ENCODE measurements at places on chromosomes 13 and 19.
A peak's percentile ranks its signal among the peaks of the same experiment; 100 is the strongest.

GRCh38 chr13:108987517-108987916 is 358.1 kb downstream of the MYO16 start:
- DNase-seq, result no peak

DNA sequence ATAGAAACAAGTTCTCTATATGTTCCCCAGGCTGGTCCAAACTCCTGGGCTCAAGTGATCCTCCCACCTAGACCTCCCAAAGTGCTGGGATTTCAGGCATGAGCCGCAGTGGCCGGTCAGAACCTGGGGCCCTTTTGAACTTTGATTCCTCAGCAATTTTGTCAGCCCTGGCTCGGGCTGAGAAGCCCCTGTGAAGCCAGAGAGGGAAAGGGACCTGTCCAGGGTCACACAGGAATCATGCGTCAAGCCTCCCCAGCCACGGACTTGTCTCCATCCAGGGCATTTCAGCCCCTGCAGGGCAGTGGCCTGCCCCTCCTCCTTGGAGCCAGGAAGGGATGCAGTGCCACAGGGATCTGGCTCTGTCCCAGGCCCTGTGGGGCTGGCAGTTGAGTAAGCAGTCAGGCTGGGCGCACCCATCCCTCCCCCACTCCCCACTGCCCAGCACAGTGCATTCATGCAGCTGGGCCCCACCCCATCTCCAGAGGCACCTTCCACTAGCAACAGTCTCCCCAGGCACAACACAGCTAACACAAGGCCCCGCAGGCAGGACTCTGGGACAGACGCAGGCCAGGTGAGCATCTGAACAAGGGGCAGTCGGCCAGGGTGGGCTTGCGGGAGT is at the start of gene CAPS:
Gene CAPS, plus strand, starts transcription at position 516 of the 619 bp plus-strand sequence. CDS start 153 bp downstream, outside the sequence.
- DNase-seq, result no peak

GRCh38 chr19:17205237-17206140 is 9.7 kb upstream of the USE1 start:
- no peak for DNase-seq

DNA sequence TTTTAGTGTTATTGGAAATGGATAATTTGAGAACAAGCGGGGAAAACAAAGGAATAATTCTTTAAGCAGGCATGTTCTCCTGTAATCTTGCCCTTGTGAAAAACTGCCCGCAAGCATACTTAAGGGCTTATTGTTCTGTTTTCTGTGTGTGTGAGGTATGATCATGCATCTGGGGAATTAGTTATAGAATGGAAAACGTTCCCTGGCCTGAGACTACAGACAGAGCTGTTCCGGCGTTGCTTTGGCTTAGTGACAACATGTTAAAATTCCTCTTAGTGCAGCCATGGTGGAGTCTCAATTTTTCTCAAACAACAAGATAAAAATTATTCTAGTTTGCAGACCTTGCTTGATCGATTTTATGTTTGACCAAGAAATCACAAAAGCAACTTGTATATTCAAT is 560.2 kb upstream of the SPRY2 start:
- no peak for DNase-seq

DNA sequence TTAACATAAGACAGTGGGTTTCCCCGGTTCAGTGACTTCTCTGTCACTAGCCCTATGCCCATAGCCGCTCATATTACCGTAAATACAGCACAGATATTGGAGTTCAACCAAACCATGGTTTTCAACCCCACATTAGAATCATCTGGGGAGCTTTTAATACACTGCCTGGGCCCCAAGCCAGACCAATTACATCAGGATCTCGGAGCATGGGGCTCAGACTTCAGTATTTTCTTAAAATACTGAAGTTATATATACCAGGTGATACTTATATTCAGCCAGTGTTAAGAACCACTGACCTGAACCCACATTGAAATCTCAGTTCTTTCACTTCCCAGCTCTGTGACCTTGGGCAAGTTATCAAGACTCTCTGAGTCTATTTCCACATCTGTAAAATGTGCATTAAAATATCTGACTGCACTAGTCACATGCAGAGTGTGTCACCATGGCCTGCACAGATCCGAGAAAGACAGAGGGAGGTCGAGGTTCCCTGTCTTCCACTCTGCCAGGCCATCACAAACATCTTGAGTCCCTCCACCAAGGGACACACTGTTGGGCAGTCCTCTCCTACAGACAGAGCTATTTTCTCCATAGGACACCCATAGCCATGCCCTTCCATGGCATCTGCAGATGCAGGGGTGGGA is 32.2 kb upstream of the IPO5 start:
- no peak for DNase-seq

DNA sequence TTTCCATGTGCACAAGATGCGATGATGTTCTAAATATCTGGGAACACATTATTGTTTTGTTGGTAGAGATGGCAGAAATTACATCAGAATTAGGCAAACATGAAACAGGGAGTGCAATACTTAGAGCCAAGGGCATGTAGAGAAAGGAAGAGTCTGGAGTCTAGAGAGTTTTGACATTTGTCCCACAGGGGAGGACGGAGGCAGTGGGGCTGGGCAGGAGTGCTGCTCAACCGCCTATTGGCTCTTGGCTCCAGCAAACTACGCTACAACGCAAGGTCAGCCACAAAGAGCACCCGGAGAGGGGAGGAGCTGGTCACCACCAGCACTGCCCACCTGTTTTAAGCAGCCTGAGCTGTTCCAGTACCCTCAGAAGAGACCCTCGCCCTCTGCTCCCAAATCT is 108.3 kb downstream of the ABCC4 start:
- DNase-seq, result no peak

DNA sequence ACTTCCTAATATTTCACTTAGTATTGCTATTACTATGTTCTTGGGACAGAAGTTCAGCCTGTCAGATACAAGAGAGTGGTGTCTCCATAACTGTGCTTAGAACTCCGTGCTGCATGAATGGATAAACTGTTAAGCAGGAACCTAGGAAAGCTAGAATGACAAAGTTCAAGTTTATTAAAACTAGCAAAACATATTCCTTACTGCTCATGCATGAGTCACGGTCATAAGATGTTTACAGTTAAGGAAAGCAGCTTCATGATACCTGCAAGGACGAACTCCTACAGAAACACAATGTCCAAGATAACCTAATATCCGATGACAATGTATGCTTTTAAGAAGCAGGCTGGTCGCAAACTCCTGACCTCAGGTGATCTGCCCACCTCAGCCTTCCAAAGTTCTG is 6.0 kb upstream of the ZNF765 start:
- DNase-seq, result no peak

DNA sequence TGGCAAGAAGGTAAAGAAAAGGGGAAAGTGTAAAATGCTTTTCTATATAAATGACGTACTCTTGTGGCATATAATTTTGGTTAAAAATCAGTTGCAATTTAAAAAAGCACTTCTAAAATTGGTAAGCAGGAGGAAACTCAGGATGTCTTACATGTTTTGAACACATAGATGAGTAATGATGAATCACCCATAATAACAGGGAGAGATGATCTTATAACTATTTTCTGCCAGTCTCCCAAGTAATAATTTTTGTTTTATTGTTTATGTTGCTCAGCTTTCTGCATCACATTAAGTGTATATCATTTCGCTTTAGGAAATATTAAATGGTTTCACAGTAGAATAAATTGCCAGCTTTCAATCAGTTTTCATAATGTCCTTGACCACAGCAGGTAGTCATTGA is 1430.7 kb upstream of the PCDH20 start:
- no peak for DNase-seq

DNA sequence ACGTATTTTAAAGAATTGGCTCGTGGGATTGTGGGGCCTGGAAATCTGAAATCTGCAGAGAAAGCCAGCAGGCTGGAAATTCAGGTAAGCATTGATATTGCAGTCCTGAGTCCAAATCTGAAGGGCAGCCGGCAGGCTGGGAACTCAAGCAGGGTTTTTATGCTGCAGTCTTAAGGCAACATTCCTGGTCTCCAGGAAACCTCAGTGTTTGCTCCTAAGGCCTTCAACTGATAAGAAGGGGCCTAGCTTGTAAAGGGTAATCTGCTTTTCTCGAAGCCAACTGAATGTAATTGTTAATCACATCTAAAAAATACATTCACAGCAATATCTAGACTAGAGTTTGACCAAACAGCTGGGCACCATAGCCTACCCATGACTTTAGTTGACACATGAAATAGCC is 154.4 kb downstream of the EFNB2 start:
- no peak for DNase-seq

- no peak for DNase-seq
These were observed 99.0 kb upstream of the MRI1 start for GRCh38 chr19:13665125-13665905.

- no peak for DNase-seq
These were observed 10.3 kb downstream of the SCEL start for GRCh38 chr13:77545626-77546412.

DNA sequence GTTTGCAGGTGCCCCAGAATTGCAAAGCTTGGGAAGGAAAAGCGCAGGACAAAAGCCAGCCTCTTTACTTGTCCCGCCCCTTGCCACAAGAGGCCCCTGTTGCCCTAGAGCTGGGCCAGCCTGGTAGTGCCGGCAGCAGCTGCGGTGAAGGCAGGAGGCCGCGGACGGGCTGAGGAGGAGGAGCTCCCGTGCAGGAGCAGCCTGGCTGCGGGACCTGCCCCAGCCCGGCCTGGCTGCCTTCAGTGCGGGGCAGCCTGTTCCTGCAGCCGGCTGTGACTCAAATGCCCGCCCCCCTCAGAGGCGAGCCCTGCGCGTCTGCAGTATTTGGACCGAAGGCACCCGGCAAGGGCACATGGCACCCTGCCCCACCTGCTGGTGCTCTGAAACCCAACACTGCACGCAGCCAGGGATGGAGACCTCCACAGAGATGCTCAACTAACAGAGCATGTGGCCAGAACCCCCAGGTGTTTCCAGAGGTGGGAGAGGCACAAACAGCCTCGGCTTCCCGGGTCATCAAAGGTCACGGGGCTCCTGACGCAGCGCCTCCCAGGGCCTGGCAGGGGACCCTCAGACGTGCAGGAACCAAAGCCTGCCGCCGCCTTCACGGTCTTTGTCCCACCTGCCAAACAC is 29.7 kb downstream of the NAXD start:
- no peak for DNase-seq

GRCh38 chr13:30170569-30170968 is 136.8 kb downstream of the KATNAL1 start:
- DNase-seq, result no peak

DNA sequence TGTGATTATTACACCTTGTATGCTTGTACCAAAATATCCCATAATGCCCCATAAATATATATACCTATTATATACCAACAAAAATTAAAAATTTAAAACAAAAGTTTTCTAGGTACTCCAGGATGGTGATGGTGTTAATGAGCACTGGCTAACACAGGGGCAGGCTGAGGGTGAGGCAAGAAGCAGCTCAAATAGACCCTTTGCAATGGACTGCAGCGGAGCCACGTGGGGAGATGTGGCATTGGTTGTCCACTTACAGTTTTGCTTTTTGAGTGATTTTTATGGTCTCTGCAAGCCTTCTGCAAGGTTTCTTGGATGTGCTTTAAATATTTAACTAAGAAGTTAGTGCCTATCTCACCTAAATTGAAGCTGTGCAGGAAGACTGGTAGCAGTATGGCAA is 132.9 kb downstream of the RAP2A start:
- no peak for DNase-seq

DNA sequence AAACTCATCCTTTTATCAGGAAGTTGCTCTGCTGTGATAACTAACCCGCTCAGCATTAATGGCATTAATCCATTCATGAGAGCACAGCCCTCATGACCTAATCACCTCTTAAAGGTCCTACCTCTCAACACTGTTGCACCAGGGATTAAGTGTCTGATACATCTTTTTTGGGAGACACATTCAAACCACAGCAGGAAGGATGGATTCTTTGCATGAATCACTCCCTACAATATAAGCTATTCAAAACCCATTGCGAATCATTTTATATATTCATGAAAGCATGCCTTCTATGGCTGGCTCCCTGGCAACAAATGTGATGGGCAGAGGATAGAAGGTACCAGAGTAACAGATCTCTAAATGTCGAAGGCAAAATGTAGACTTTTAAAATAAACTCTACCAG is 27.6 kb downstream of the ARL11 start:
- no peak for DNase-seq

DNA sequence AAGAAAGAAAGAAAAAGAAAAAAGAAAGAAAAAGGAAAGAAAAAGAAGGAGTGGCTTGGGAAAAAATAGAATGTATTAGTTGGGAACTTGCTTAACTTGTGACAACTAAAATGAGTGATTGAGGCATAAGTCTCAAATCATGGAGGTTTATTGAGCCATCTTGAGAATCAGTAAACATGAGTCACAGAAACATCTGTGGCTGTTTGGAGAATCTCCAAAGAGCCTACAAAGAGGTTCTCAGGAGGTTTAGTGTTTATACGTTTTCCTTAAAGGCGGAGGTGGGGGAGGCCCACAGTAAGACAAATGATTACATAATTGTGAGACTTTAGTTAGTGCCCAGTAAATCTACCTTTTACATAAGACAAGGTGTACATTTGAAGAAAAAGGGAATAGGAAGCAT is 38.6 kb downstream of the WDR87 start:
- DNase-seq, result no peak

DNA sequence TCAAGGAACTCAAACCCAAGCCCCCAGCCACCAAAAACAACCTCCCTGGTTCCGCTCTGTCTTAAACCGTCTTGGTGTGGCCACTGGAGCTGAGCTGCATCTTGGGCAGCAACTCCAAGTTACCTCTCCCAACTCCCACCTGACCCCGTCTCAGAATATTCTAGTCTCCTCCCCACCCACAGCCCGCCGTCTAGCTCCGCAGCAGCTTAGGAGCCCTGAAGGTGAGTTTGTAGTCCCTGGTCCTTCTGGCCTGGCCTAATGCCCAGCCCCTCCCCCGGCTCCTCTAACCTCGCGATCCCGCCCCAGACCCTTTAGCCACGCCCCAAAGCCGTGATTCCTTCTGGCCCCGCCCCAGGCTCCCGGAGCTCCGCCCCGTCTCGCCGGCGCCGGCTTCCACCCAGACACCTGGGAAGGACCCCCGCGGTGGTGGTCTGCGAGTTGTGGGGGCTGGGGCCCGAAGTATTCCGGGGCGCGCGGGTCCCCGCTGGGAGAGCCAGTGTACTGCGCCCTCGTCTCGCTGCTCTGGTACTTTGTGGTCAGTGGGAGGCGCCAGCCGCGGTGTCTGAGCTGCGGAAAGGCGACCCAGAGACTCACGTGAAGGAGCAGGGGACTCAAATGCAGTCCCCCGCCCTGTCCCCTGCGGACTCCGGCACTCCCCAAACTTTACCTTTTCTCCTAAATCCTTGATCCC is 2.5 kb upstream of the LHB start:
- peak; percentile 35 for DNase-seq

- no peak for DNase-seq
These were observed 10.2 kb downstream of the NDUFA11 start for GRCh38 chr19:5893296-5893903.

DNA sequence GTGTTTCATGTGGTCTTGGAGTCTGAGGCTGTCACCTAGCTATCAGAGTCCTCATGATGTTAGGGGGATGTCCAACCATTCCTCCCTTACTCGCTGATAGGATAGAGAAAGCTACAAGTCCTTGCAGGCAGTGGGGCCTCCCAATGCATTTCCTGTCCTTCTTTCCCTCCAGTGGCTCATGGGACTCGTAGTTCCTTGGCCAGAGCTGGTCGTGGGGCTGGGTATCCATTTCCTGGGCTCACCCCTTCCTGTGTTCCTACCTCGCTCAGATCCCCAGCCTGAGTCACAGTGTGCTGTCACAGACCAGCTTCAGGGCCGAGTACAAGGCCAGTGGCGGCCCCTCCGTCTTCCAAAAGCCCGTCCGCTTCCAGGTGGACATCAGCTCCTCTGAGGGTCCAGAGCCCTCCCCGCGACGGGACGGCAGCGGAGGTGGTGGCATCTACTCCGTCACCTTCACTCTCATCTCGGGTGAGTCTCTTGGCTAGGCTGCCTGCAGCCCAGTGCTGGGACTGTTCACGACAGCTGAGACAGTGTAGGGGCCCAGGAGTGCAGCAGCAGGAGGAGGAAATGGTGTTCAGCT is 19.1 kb downstream of the TMEM150B start:
- DNase-seq, result no peak
